ENCODE measurements at places on chromosomes 2 and 18. TPM values are rescaled to one million over a fixed set of nuclear protein-coding genes. Genes with fewer than 3 reads are reported as not detected.

Gene STRN
- 13.7 TPM for total RNA-seq

Gene CCDC121
- total RNA-seq, result 2.6 TPM

Gene TCF23
- total RNA-seq, result not detected

Gene FHOD3
- under 0.01 TPM for total RNA-seq

Gene ZC3H6
- total RNA-seq, result 1.2 TPM

Gene DIPK1C
- not detected for total RNA-seq

Gene CSRNP3
- total RNA-seq, result 0.44 TPM
